Breast epithelium (tissue), 4 donors: ENCODE measurements at places on chromosomes 4 and X.

DNA sequence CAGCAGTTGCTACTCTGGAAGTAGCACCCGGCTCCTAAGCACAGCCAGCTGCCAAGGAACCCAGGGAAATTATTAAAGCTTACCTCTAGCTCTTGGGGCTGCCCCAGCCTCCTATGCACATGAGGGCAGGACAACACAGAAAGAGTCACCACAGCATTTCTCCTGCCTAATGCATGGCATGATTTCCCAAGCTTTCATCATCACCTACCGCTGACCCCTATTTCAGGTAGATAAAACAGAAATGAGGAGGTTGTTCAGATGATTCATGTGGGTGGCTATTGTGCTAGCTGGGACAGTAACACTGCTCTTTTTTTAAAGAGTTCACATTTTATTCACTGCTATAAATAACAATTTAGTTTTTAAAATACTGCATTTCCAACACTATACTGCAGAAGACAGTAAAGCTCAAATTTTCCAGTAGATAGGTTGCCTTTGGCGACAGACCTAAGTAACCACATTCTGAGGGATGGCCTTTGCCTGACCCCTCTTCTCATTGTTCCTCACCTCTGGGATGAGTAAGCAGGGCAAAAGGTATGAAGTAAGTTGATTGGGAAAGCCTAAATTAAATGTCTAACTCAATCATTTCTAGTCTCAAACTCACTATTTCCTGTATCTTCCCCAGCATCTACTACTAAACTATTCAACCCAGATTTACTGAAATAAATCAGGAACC, 16.7 kb downstream of the CASK start:
- no peak for DNase-seq

DNA sequence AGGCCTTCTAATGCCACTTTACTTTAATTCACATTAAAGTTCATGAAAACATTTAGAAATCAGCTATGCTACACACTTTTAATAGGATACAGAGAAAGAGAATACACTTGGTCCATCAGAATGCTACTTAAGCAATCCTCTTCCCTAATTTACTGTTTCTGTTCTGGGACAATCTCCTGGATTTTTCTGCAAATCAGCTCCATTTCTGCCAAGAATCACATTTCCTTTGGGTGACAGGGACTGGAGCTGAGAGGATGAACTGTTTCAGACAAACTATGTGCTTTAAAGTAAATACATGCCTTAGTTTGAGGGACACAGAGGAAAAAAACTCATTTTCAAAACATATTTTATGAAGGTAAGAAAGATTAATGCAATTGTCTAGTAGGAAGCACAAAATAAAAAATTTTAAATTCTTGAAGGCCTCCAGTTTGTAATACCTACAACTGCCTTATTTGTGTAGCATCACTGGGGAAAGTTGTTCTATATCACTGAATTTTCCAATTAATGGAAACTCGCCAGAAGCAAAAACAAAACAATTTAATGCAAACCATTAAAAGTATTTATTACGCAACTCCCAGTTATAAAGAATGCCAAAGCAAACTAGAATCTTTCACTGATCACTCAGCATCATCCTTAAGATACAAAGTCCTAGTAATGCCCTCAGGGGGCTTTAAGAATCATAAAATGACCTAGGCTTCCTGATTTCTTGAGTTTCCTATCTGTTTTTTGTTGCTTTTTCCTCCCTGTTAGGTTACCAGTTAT, 36.3 kb downstream of the BCLAF3 start:
- no peak for DNase-seq

DNA sequence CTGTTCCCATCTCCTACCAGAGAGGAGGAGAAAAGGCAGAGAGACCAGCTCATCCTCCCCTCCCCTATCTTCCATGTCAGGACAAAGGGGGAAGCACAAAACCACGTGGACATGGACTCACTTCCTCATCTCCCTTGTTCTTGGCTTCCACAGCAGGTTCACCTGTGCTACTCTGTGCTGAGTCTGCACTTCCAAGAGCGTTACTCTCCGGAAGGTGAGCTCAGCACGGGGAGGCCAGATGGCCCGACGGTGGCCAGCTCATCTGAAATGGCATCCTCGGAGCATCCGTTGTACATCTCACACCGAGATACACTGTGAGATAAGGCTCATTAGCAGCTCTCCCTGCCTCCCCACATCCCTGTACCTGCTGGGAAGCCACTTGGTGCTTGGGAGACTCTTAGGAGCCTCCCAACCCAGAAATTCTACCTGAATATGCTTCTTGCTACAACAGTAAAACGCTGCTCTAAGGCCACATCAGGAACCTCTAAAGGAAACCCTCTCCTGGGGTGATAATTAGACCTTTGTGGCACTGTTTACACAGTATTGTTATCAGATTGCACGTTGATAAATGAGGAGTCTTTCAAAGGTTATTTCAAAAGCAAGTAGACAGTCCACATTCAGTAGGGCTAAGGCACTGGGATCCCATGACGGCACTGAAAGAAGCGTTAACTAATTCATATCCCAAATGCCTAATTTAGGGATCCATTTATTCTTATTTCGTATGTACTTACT, 19.4 kb downstream of the LGI2 start:
- DNase-seq: no peak

DNA sequence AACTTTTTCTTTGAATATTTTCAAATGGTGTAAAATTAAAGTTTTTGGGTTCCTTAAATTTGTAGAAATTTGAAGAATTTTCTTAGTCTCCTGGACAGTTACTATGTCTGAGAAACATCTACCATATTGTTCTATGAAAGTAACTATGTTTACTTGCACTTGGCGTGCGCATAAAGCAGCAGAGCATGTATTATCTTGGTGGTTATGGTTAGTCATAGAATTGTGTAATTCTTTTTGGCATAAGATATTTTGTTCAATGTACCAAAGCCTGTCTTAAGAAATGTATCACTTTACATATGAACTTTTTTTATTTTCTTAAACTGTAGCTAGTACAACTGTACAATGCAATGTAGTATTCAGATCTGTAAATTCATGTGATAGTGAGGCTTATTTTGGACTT, 49.2 kb downstream of the CDS1 start:
- DNase-seq: no peak

DNA sequence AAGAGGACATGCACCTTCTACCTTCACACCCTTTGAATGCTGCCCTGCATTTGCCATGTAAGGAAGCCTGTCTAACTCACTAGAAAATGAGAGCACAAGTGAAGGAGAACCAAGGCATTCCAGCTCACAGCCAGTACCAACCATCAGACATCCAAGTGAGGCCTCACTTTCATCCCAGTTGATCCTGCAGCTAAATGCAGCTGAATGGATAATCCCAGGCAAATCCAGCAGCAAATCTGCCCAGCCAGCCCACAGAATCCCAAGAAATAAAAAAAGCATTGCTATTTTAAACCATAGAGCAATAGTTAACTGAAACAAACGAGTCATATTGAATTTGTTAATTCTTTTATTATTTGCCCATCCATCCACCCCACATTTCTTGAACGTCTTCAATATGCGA, 112.5 kb downstream of the C4orf33 start:
- no peak for DNase-seq

DNA sequence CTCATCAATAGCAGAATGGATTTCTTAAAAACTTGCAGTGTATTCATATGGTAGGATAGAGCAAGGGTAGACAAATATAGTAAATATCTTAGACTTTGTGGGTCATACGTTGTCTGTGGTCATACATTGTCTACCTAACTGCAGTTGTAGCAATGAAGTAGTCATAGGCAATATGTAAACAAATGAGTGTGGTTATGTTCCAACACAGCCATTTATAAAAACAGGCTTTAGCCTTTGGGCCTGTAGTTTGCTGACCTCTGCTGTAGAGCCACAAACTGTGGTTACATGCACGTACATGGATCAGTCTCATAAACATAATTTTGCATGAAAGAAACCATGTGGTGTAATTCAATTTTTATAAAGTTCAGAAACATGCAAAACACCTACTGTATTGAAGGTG, 98.9 kb downstream of the LARP1B start:
- no peak for DNase-seq

DNA sequence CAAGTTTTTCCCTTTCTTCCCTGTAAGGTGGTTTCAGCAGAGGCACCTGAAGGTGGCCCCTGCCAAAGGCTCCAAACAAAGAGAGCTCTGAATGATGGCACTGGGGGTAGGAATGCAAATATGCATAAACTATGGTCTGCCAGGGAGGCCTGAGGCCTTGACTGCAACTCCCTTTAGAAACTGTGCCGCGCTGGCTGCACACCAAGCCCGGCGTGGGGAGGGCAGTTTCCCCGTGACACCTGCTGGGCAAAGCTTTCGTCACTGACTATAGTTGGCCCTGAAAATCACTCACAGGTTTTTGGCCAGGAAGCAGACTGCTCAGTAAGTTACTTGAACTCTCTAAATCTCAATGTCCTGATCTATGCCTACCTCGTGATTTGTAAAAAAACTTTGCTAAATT, 97.8 kb upstream of the ATOH1 start:
- peak; percentile 93 for DNase-seq

- DNase-seq: no peak
Measured at GRCh38 chr4:75511841-75512240, 2.4 kb downstream of the RCHY1 start.

DNA sequence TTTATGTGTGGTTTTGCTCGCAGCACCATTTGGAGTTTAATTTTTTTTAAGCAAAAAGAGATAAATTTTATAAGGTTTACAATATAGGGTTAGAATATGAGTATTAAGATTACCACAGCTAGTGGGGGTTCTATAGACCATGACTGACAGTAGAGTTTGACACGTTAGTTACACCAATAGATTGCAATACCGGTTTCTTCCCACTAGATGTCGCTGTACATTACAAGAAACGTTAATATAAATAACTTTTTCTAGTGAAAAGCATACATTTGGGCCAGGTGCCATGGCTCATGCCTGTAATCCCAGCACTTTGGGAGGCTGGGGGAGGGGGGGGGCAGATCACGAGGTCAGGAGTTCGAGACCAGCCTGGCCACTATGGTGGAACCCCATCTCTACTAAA, 433.6 kb downstream of the MAGEB5 start:
- no peak for DNase-seq

DNA sequence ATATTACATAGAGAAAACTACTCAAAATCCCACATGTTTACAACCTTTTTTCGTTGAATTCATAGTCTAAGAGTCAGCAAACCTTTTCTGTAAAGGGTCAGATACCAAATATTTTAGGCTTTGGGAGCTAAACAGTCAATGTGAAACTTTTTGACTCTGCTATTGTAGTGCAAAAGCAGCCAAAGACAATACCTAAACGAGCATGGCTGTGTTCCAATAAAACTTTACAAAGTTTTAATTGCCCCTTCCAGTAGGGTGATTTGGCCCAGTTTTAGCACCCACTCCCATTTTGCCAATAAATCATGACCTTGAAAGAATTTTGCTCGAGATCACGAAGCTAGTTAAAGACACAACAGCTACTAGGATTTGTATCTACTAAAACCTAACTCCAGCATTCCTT, 147.2 kb downstream of the ANKRD50 start:
- no peak for DNase-seq

- no peak for DNase-seq
Measured at GRCh38 chrX:129781680-129782495, 2.1 kb downstream of the SASH3 start.

- DNase-seq: no peak
Measured at GRCh38 chr4:60589425-60589824, 610.7 kb upstream of the ADGRL3 start.

DNA sequence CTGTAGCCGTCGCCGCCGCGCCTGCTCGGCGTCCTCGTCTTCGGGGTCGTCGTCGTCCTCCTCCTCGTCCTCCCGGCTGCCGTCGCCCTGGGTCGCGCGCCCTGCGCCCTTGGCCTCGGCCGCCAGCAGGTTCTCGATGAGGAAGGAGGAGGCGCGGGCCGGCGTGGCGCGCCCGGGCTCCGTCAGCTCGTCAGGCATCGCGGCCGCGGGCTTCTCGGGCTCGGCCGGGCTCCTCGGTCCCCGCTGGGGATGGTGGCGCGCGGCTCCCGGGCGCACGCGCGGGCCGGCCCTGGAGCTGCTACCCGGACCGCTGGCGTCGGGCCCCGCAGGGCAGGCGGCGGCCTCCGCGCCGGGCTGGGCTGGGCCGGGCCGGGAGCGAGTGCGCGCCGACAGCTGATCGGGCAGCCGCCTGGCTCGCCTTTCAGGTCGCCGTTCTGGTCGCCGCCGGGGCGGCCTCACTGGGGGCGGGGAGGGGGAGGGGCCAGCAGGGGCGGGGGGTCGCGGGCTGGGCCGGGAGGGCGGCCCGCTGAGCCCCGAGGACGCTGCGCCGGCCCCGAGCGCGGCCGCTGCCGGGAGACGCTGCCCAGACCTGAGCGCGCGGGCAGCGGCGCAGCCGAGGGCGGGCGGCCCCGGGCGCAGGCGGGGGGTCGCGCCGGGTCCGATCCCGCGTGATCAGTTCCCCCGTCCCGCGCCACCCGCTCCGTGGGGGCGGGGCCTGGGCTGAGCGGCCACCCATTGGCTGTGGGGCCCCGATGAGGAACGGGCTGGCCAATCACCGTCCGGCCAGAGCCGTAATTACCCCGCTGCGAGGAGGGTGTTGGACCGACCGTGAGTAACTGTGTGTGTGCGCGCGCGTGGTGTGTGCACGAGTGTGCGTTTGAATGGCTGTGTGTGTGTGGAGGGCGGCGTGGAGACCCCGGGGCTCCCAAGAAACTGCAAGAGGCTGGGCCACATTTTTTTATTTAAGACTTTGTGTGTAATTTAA, at the start of gene HMX1:
HMX1 (minus strand) TSS at position 423 of the 985 bp plus-strand sequence; CDS start at position 198, 225 bp downstream.
- DNase-seq: no peak

DNA sequence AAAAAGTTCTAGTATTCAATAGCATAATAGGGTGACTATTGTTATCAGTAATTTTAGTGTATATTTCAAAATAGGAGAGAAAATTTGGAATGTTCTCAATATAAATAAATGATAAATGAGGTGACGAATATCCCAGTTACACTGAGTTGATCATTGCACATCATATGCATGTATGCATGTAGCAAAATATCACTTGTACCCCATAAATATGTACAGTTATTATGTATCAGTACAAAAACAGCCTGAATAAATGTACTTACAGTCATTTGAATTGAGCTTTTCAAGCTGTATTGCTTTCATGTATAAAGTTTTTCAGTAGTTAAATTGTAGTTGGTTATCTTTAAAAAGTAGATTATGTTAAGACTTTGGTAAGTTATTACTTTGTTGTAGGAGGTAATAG, 12.6 kb downstream of the CISD2 start:
- no peak for DNase-seq

DNA sequence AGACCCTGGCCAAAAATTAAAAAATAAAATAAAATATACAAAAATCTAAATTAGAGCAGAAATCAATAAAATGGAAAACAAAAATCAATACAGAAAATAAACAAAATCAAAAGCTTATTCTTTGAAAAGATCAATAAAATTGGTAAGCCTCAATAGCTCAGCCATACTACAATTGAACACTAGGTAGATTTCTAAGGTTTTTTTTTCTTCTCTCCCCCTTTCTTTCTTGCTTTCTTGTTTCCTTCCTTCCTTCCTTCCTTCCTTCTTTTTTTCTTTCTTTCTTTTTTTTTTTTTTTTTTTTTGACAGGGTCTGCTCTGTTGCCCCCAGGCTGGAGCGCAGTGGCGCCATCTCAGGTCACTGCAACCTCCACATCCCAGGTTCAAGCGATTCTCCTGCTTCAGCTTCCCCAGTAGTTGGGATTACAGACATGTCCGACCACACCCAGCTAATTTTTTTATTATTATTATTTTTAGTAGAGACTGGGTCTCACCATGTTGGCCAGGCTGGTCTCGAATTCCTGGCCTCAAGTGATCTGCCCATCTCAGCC, 23.4 kb upstream of the PPP3CA start:
- DNase-seq: no peak

GRCh38 chr4:107777890-107778289, 46.8 kb upstream of the SGMS2 start:
- DNase-seq: no peak
